ENCODE measurements at places on chromosomes 6 and 20. TPM values are rescaled to one million over a fixed set of nuclear protein-coding genes. Genes with fewer than 3 reads are reported as not detected.

DNA sequence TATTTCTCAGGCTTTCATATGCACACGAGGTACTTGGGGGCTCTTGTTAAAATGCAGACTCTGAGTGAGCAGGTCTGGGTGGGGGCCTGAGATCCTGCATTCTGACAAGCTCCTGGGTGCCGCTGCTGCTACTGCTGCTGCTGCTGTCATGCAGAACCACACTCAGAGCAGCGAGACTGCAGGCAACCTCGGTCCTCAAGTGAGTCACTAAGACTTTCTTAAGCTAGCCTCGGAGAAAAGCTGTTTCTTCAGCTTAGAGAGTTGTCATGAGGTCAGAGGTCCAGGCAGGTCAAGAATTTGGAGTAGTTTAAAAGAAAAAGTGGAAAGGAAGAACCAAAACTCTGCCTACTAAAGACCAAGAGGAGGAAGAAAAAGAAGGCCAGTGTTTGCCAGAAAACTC lies 92.9 kb downstream of the SPTLC3 start:
- no peaks in the 10 kb centered on the region for H3K36me3 ChIP-seq
- no peak for DNase-seq
- no peak overlapping the region for H3K4me3 ChIP-seq
- H3K27ac ChIP-seq = no peak overlapping the region
- H3K4me1 ChIP-seq = peaks cover 6% of the 10 kb centered on the region

The SLC25A27 gene
- total RNA-seq = 39.3 TPM

DNA sequence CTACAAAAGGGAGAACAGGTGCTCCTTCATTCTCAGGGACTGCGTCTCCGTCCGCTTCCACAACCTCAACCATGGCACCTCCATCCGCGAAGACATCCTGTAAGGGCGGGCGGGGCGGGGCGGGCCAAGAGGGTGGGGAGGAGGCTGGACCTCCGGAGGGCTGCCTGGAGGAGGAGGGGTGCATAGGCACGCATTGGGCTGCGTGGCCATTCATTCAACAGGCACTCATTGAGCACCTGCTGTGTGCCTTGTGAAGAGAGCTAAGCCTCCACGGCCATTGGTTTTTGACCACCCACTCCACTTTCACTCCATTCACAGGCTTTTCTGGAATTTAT lies 435 bp downstream of the ZSWIM3 start:
- H3K36me3 ChIP-seq = peaks cover 11% of the 10 kb centered on the region
- no peak for DNase-seq
- no peaks in the 10 kb centered on the region for H3K27me3 ChIP-seq
- peaks cover 43% of the 10 kb centered on the region for H3K4me1 ChIP-seq
- peak overlapping the region; percentile 74 for H3K4me3 ChIP-seq
- peak overlapping the region; percentile 63 for H3K27ac ChIP-seq

- DNase-seq = no peak
- H3K36me3 ChIP-seq = no peaks in the 10 kb centered on the region
- no peak overlapping the region for H3K4me3 ChIP-seq
- H3K27ac ChIP-seq = no peak overlapping the region
- no peaks in the 10 kb centered on the region for H3K4me1 ChIP-seq
Observed at GRCh38 chr6:51531623-51532022, 555.8 kb downstream of the PKHD1 start.

- H3K36me3 ChIP-seq = no peaks in the 10 kb centered on the region
- no peak overlapping the region for H3K4me3 ChIP-seq
- DNase-seq = peak; percentile 64
- no peak overlapping the region for H3K27ac ChIP-seq
- H3K4me1 ChIP-seq = peaks cover 7% of the 10 kb centered on the region
Observed at GRCh38 chr20:23242104-23242503, 108.5 kb upstream of the NXT1 start.

GRCh38 chr20:41111578-41111951 lies 25.8 kb upstream of the PLCG1 start:
- H3K27ac ChIP-seq = no peak overlapping the region
- H3K4me1 ChIP-seq = no peaks in the 10 kb centered on the region
- no peak for DNase-seq
- peaks cover 53% of the 10 kb centered on the region for H3K36me3 ChIP-seq
- H3K27me3 ChIP-seq = no peaks in the 10 kb centered on the region

DNA sequence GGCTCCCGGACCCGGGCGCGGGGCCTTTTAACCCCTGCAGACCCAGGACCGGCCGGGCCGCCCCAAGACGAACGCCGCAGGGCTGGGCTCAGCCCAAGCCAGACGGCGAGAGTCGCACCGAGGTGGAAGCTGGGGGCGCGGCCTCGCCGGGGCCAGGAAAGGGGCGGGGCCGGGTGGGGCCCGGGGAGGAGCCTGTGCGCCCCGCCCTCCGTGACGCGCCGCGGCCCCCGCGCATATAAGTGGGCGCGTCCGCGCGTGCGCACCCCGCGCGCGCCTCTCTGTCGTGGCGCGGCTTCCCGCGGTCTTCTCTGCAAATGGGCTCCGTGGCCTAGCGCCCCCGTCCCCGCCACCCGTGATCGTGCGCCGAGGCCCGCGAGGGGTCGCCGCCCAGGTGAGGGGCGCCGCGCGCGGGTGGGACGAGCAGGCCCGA lies at the start of gene PPDPF:
Gene PPDPF, plus strand, starts transcription at position 262 of the 430 bp plus-strand sequence. CDS start 544 bp downstream, outside the sequence.
- no peaks in the 10 kb centered on the region for H3K36me3 ChIP-seq
- peak within 1 kb of the TSS; percentile 94 for H3K4me3 ChIP-seq
- peaks cover 35% of the 10 kb centered on the region for H3K4me1 ChIP-seq
- no peak for DNase-seq
